SIG-M5 (cell line): ENCODE measurements at places on chromosomes 3 and 15.

- DNase-seq = no peak
Measured at GRCh38 chr3:9727041-9727595, 4.4 kb upstream of the BRPF1 start.

DNA sequence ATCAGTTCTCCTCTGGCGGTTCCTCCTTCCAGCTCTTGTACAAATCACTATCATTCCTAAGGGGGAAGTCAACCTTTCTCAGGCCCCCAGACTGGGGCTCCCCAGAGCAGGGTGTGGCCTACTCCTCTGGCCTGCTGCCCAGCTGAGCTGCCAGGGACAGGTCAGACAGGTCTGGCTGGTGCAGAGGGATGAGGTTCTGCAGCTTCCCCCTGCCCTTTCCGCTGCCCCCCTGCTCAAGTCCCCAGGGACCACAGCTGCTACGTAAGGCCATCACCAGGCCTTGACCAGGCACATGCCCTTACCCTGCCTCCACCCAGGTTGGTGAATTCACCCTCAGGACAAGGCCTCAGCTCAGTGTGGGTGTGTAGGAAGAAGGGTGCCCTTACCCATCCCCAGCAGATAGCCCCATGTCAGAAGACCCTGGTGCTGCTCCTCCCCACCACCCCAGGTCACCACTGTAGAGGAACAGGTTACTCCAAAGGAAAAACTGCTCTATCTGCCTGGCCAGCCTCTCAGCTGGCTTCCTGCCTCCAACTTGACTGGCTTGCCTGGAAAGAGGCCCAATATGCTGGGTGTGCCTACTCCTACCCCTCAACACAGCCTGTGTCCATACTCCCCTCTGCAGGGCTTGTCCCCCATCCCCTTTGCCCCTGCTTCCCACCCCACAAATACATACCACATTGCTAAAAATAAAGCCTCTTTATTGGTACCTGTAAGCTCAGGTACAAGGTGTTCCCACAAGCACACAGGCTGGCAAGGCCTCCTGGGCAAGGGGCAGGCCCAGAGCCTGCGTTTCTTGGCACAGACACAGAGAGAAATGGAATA lies 12.0 kb downstream of the CSRNP1 start:
- DNase-seq = no peak

- DNase-seq = no peak
Measured at GRCh38 chr3:113291572-113291971, 80.2 kb downstream of the BOC start.

GRCh38 chr15:72474466-72474911 lies 359 bp downstream of the ARIH1 start:
- no peak for DNase-seq

- no peak for DNase-seq
Measured at GRCh38 chr15:90530250-90531051, 728 bp downstream of the CRTC3 start.

GRCh38 chr15:40258544-40258943 lies 19.7 kb downstream of the PAK6 start:
- no peak for DNase-seq

DNA sequence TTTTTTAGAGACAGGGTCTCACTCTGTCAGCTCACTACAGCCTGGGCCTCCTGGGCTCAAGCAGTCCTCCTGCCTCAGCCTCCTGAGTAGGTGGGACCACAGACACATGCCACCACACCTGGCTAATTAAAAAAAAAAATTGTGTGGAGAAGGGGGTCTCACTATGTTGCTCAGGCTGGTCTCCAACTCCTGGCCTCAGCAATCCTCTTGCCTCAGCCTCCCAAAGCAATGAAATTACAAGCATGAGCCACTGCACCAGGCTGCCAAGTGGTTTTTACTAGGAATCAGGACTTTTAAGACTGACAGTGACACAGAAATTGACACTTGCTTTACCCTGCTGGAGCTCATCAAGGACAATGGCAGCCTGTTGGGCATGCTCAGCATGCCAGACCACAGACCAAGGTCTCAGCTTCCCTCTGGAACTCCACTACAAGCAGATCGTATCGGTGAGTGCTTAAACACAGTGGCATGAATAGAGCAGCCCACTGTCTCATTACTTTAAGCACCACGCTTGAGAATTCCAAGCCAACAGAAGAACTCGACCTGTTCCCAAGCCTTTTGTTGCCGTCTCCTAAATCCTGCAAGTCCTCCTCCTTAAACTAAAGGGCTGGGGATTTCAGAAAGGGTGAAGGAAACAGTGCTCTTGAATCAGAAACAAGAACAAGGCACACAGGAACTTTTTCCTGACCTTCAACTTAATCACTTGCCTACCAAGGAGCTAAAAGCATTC lies 41.4 kb downstream of the EOMES start:
- DNase-seq = no peak

GRCh38 chr3:45113625-45114050 lies 32.5 kb downstream of the CDCP1 start:
- no peak for DNase-seq

GRCh38 chr3:158702815-158703481 lies 29.3 kb downstream of the RARRES1 start:
- DNase-seq = no peak

- no peak for DNase-seq
Measured at GRCh38 chr3:10469441-10470119, 35.8 kb downstream of the ATP2B2 start.

- DNase-seq = no peak
Measured at GRCh38 chr3:30393079-30393478, 213.3 kb upstream of the TGFBR2 start.

GRCh38 chr3:54393150-54393549 lies 270.8 kb downstream of the CACNA2D3 start:
- no peak for DNase-seq

GRCh38 chr3:123764647-123765046 lies 119.5 kb downstream of the MYLK start:
- DNase-seq = no peak

- DNase-seq = no peak
Measured at GRCh38 chr3:129413687-129414506, 14.5 kb downstream of the EFCAB12 start.

DNA sequence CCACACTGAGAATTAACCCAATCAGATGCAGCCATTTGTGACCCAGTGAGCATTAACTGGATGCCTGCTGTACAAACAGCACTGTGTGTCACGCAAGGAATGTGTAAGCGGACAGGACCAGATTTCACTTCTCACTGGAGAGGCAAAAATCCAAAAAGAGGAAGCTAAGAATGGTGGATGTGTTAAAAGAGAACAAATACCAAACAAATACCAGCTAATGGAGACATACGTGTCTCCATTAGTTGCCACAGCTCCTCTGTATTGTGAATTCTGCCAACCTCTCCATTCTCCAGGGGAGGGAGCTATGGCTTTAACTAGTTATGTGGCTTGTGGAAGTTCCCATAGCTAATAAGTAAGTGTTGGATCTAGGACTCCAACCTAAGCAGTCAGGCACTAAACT lies 2.6 kb downstream of the LTF start:
- DNase-seq = no peak

DNA sequence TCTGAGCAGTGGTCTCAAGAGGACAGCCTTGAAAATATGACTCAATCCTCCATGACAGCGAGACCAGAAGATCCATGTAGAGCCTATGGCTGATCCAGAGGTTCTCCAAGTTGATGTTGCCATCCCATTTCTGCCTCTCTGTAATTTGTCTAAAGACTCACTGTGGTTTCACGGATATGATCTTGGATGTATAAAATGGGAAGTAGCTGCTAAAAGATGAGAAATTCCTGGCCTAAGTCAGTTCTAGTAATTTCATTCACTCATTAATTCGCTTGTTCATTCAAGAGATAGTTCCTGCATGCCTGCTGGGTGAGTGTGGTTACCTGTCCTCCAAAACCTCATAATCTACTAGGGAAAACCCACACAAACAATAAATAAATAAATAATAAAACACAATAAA lies 145.9 kb downstream of the TNIK start:
- DNase-seq = no peak

DNA sequence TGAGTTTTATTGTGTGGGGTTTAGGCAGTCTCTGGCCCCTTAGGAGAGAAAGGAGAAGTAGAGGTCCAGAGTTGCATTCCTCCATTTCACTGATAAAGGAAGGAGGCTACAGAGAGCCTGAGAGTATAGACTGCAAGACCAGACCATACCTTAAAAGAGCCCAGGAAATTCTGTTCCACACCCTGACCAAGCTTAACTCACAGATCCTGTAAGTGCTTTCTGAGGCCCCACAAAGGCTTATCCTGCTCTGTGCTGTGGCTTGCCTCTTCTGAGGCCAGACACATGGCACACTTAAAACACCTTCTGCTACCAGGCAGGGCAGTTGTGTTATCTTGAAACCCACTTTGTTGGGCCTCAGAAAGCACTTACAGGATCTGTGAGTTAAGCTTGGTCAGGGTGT lies 39.2 kb upstream of the LEKR1 start:
- no peak for DNase-seq

DNA sequence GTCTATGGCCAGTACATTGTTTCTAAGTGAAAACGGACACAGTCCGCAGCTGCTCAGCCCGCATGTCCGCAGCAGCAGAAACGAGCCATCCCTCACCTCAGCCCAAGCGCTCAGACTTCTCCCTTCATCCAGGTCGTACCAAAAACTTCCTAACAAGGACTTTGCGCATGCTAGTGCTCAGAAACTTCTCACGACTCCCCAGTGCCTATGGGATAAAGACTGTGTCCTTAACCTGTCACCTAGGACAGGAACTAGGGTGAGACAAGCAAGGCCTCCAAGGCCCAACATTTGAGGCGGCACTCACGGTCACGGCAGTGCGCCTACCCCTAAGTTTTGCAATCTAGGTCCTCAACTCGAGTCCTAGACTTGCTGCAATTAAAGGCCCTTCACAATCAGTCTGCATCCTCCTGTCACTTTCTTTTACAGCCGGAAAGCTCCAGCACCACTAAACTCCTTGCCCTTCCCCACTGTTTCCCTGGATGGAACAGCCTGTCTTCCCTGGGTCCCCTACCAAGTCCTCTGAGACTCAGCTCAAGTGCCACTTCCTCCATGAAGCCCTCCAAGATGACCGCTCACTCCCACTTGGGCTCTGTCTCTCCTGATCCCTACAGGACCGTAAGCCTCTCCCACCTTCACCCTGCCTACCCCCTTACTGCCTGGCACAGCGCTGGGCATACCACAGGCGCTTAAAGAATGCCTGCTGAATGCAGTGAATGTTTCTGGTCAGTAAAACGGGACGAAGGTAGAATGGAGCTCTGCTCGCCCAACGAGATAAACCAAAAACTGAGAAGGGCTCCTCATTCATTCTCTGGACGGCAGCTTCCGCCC lies 1.2 kb downstream of the CLN6 start:
- no peak for DNase-seq

DNA sequence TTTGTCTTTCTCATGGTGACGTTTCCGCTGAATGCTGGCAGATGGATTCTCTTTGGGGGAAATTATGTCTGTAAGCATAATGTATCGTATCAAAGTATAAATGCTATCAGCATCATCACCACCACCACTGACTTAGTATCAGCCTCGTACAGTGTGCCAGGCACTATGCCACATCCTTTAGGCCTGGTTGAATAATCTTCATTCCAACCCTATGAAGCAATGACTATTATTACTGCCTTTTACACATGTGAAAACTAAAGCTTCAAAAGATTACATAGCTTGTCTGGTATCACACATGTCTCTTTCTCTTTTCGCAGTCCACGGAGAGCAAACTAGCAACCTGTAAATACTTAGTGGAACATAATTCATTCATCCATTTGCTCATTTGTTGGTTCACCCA lies 166.7 kb upstream of the PRICKLE2 start:
- DNase-seq = no peak

- DNase-seq = no peak
Measured at GRCh38 chr3:62755285-62755684, 119.9 kb downstream of the CADPS start.

GRCh38 chr15:92714077-92714476 lies 58.5 kb upstream of the FAM174B start:
- no peak for DNase-seq

DNA sequence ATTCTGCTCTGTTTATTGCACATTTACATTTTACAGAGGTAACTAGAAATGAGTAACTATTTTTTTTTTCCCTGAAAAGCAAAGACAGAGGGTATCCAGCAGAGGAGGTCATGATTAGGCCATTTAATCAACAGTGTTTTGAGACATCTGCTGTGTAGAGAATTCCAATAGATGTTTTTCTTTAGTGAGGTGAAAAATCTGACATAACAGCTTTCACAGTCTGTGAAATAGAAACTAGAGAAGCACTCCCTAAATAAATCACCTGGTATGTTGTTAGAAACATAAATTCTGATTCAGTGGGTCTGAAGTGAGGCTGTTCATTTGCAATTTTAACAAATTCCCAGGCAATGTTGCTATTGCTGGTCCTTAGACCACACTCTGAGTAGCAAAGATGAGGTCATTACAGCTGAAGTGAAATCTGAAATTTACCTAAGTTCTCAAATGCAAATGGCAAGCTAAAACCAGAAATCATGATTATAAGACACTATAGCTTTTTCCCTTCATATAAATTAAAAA lies 329.2 kb upstream of the LRRC3B start:
- no peak for DNase-seq

- DNase-seq = no peak
Measured at GRCh38 chr3:170632780-170633179, 46.9 kb upstream of the SLC7A14 start.

DNA sequence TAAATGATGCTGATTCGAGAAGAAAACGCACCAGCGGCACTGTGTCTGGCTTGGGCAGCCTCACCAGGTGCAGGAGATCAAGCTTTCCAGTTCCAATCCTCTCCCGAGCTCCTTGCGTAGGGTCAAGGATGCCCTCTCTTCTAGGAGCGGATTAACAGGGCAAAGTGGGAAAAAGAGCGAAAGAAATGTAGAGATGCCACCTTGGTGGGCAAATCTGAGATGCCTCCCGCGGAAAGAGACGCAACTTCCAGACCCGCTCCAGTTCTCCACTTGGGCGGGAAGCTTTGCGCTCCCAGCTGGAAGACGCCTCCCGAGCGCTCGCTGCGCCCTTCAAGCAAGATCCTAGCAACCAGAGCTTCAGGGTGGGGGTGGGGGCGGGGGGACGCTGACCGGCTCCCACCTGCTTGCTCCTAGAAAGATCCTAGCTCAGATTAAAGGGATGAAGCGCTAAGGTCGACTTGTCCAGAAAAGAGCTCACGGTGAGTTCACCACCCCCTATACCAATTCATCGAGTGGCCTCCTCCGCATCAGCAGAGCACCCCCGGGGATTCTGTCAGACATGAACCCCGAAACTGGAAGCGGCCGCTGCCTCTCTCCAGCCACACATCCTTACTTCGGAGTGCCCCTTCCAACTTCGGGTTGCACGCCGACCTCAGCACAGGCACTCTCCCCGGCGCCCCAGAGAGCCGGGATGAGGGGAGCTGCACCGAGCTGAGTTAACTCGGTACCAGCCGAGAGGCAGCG lies 769 bp downstream of the TAFA4 start:
- no peak for DNase-seq
